Lower leg skin (tissue), 4 donors: ENCODE measurements at places on chromosomes 13 and 19. TPM values are rescaled to one million over a fixed set of nuclear protein-coding genes. Genes with fewer than 3 reads are reported as not detected.

Gene FSD1
- not detected for total RNA-seq

Gene PSPN
- total RNA-seq, result 0.68 TPM

Gene FBN3
- not detected for total RNA-seq

Gene SMIM17
- not detected for total RNA-seq

Gene PRODH2
- not detected for total RNA-seq

Gene MYO1F
- 3.1 TPM for total RNA-seq

Gene IGFL2
- 7.2 TPM for total RNA-seq

Gene PDX1
- not detected for total RNA-seq

Gene SIGLEC5
- 0.72 TPM for total RNA-seq

Gene NKPD1
- total RNA-seq, result 52.1 TPM

Gene FGF14
- 0.36 TPM for total RNA-seq

Gene KXD1
- total RNA-seq, result 85.7 TPM

Gene IQCN
- total RNA-seq, result 3.0 TPM

Gene SELENOV
- not detected for total RNA-seq

Gene IGFL4
- 0.80 TPM for total RNA-seq

Gene MIA
- 11.0 TPM for total RNA-seq

Gene PEG3
- 7.6 TPM for total RNA-seq

Gene ANKLE1
- 0.07 TPM for total RNA-seq

Gene EEF1AKMT1
- 6.0 TPM for total RNA-seq

Gene ACP5
- total RNA-seq, result 49.4 TPM

Gene ZNF66
- 0.76 TPM for total RNA-seq

Gene CRTC1
- 3.9 TPM for total RNA-seq

Gene EPSTI1
- not detected for total RNA-seq

Gene FUZ
- 21.5 TPM for total RNA-seq

Gene MUC16
- 0.02 TPM for total RNA-seq

Gene CEACAM7
- 4.2 TPM for total RNA-seq

Gene SIGLEC10
- total RNA-seq, result 2.3 TPM

Gene ICAM5
- total RNA-seq, result 0.20 TPM

Gene OR10H1
- 0.06 TPM for total RNA-seq

Gene CRB3
- total RNA-seq, result 79.8 TPM

Gene DACH1
- total RNA-seq, result 3.8 TPM

Gene IGFLR1
- 4.5 TPM for total RNA-seq

Gene KLK3
- 18.7 TPM for total RNA-seq

Gene TPRX1
- not detected for total RNA-seq

Gene THAP8
- 9.9 TPM for total RNA-seq

Gene CFD
- 371 TPM for total RNA-seq

Gene NTN5
- total RNA-seq, result 0.47 TPM

Gene HCN2
- 0.65 TPM for total RNA-seq

Gene MAMSTR
- total RNA-seq, result 0.42 TPM

Gene FCER2
- total RNA-seq, result not detected

Gene MATK
- total RNA-seq, result 2.9 TPM

Gene FAM216B
- not detected for total RNA-seq

Gene ZNF665
- total RNA-seq, result 4.2 TPM

Gene ATP13A1
- total RNA-seq, result 123 TPM

Gene LAIR1
- 0.19 TPM for total RNA-seq

Gene CGB1
- total RNA-seq, result not detected

Gene CYP2F1
- total RNA-seq, result not detected

Gene RASIP1
- 16.8 TPM for total RNA-seq

Gene PGLYRP2
- total RNA-seq, result not detected

Gene PALM
- total RNA-seq, result 42.2 TPM

Gene GPR12
- 5.0 TPM for total RNA-seq

Gene CCDC169
- not detected for total RNA-seq

Gene PRR19
- 0.30 TPM for total RNA-seq
